Right ventricle myocardium superior (tissue), 1 donor: ENCODE measurements at places on chromosomes 3 and 15. TPM values are rescaled to one million over a fixed set of nuclear protein-coding genes. Genes with fewer than 3 reads are reported as not detected.

DNA sequence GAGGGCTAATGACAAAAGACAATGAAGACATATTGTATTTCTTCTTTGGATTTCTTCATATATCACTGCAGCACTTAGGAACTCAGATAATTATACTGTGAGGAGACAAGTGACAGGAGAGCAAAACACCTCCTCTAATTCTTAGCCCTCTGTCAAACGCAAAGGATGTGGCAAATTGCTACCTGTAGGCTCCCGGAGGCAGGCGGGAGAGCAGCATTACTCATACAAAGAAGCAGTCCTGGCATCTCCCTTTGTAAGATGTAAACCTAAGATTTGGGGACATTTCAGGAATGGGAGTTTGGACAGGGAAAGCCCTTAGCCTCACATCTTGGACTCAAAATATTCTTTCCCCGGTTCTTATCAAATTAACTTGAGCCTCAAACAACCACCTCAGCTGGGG is 460.8 kb downstream of the SOX2 start:
- DNase-seq = no peak

The EEF1AKMT4 gene
- total RNA-seq = 1.6 TPM

- DNase-seq = no peak
Observed at GRCh38 chr3:68287101-68287500, 632.7 kb upstream of the SUCLG2 start.

DNA sequence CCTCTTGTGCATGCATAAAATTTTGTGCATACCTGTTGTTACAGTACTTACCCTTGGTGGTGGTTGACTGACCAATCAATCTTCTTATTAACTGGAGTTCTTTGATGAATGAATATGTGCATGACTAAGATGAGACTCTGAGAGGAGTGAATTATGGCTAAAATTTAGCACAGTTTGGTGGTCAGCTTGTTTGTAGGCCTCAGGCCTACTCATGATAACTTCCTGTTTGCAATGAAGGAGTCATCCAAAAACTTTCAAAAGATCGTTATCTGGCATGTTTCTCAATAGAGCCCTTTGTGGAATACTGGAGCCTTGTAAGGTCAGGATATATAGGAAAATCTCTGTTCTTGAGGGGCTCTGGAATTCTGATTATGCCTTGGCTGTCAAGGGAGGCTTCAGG is 66.5 kb downstream of the LEKR1 start:
- DNase-seq = no peak

DNA sequence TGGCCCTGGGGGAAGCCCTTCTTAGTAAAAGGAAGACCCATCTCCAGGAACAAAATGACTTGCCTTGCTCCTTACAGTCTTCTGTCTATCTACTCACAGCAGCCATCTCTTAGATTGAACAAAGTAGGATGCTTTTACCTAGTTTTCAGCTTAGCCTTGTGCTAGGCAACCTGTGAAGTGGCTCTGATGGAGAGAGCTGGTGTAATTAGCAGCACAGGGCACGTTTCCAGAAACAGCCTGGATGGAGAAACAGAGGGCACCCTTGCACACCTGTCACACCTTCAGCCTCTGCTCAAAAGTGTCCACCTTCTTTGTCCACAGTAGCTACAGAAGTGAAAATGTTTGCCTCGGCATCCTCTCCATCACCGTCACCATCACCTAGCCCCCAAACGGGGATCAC is 292.9 kb downstream of the RORA start:
- DNase-seq = no peak
